C1 segment of cervical spinal cord (tissue), 14 donors: ENCODE measurements at places on chromosomes 5 and 9.

GRCh38 chr9:114087721-114088120, 9.6 kb upstream of the AMBP start:
- no peak for DNase-seq

DNA sequence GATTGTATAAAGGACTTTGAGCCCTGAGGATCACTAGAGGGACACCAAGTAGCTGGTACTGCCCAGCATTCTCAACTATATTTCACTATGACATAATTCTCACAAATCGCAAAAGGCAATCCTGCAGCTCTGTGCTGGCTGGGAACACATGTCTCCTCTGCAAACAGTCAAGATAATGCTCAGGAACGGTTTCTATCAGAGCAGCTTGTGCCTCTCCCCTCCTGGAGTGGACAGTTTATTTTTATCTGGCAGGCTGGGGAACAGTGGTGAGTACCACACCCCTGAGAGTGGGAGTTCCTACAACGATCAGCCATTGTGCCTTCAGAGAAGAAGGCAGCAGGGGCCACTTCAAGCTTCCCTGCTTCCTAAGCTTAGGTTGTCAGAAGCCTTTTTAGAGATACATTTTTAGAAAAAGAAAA, 65.8 kb downstream of the ERAP1 start:
- DNase-seq, result no peak

- no peak for DNase-seq
Observed at GRCh38 chr9:121618504-121618903, 32.9 kb upstream of the DAB2IP start.

GRCh38 chr5:40331616-40332015, 348.1 kb upstream of the PTGER4 start:
- DNase-seq, result no peak

DNA sequence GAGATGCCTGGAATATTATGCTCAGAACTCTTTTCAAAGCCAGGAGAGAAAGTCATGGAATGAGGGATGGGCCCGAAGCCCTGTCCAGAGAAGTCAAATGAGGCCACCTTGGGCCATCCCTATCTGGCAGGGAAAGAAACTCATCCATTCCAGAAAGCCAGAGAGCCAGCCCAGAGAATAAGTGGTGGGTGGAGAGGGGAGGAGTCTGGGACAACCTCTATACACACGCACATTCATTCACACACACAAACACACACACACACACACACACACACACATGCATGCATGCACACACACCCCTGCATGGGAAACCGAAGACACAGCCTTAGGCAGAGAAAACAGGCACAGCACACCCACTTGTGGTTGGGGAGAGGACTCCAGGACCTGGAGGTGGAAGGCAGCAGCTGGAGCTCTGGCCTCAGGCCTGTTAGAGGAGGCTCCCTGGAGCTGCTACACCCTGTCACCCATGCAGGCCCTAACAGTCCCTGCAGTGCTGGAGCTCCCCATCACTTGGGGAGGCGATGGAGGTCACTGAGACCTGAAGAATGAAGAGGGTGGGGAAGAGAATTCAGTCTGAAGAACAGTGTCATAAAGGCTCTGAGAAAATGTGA, 38.0 kb downstream of the TGFBI start:
- DNase-seq, result no peak

DNA sequence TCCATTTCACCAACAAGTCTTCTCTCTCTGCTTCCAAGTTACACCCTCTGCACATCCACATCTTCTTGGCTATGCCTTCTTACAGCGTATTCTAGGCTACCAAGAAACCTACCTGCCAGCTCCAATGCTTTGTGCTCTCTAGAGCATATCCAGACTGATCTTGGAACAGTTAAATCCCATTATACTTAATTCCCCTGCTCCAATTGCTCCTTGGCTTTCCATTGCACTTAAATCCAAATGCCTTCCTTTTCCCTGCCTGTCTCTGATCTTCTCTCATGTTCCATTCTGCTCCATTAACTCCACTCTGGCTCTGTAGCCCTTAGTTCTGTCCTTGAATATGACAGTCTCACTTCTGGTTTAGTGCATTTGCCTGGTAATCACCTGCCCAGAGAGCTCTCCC, 322.4 kb downstream of the LRRC70 start:
- no peak for DNase-seq

GRCh38 chr5:136337788-136338187, 27.6 kb downstream of the TRPC7 start:
- DNase-seq, result no peak

DNA sequence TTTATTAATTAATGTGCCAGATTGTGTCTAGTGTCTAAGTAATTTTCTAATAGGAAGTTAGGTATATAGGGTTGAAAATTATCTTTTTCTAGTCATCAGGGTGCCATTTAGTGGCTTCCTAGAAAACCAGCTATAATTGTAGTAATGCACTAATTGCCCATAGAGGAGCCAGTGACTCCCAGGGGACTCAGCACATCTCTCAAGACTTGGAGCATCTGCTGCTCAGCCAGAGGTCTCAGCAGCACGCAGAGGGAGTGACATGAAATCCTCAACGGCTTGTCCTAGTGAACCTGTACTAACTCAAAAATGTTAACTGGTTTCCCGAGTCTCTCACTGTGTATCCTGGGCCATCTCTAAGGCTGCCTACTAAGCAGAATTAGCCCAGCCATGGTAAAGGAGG, 78.2 kb upstream of the MAN2A1 start:
- DNase-seq, result no peak

GRCh38 chr9:111516061-111516465, 8.9 kb upstream of the ZNF483 start:
- no peak for DNase-seq

- DNase-seq, result no peak
Observed at GRCh38 chr5:8953016-8953415, 592.9 kb downstream of the SEMA5A start.

GRCh38 chr5:88140396-88140855, 128.2 kb downstream of the TMEM161B start:
- DNase-seq, result no peak

GRCh38 chr9:126783949-126784348, 20.9 kb upstream of the ZBTB43 start:
- DNase-seq, result no peak

DNA sequence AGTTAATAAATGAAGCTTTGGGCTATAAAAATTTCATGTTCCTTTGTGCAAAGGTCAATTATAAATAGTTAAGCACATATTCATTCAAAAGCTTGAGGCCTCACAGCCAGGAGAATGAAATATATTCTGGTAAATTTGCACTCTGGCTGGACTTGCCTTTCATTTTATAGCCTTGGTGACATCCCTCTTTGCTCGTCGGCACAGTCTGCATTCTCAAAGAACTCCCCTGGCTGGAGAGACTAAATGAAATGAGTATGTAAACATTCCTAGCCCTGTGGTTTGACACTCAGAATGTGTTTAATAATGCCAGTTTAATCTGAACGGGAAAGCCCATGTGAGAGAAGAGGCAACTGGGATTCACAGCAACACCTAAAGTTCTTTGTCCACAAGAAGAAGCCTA, 285.6 kb downstream of the BRINP1 start:
- DNase-seq, result no peak

- DNase-seq, result no peak
Observed at GRCh38 chr5:73684691-73685090, 58.7 kb downstream of the ARHGEF28 start.

DNA sequence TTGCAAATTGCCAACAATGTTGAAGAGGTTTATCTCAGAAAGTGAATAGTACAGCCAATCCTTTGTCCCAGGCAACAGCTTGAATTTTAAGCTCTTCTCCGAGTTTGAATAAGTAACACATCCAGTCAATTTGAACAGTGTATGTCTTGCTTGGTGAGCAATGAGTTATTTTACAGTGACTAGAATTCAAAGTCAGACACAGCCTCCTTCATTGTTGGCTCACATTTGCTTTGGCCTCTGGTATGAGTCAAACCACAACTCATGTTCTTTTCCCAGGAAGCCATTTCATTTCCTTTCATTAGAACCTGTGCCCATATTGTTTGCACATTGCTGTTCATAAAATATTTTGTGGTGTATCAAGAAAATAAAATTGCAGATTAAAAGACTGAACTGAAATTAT, 622.0 kb upstream of the DAB2 start:
- no peak for DNase-seq

DNA sequence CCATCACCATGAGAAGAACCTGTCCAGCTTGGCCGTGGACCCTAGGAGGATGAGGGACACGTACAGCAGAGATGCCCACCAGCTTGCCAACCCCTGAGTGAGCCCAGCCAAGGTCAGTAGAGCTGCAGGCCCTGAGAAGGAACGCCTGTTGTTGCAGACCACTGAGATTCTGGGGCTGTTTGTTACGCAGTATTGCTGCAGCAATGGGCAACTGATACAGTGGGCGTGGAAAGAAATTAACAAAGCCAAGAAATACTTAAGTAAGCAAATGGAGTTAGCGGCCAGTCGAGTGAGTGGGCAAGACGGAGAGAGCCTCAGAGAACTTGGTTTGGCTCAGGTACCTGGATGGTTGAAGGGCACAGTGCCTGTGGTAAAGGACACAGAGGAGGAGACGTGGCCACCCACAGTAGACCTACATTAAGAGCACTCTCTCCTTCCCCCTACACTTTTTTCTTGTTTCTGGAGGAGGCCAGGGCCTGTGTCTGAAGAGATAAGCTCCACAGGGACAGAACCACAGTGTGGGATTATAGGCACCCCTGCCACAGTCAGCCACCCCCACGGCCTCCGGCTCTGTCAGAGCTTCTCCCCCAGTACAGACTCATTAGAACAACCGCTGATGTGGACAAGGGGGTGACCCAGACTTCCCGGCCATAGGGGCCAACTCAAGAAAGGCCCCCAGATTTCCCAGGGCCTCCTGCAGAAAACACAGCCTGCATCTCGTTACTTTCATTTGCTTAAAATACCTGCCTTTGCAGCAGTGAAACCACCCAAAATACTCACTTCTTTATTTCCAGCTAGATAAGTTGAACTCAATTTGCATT, 40.1 kb upstream of the GRHPR start:
- no peak for DNase-seq

DNA sequence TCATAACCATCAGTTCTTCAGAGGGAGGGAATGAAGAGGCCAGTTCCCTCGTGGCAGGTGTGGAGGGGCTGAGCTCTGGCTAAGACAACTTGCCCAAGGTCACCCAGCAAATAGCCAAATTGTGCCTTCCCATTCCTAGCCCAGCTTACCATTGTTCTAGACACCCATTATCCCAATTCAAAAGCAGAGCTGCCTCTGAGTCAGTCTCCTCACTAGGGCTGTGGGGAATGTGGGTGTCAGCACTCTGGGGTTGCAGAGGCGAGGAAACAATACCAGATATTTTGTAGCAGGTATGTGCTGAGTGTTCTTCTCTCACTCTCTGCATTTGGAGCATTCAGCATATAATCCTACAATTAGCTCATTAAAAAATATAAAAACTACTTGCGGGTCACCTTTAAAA, 270.8 kb downstream of the PSAT1 start:
- DNase-seq, result no peak

GRCh38 chr5:180201051-180201987, 7.7 kb downstream of the RASGEF1C start:
- no peak for DNase-seq

DNA sequence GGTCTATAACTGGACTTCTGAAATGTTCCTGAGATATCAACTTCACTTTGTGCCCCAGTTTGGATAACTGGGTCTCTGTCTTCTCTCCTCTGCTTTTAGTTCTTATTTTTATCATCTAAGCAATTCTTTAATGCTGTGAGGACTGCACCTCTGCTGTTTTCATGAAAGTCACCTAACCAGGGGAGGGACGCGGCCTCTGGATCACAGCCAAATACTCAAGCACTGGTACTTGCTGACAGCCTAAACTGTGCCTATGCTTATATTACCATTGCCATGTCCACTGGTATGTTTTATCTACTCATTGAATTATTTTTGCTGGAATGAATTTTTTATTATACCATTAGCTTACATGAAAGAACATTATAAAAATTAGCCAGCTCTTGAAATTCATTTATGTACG, 674.0 kb downstream of the DMRTA1 start:
- no peak for DNase-seq

DNA sequence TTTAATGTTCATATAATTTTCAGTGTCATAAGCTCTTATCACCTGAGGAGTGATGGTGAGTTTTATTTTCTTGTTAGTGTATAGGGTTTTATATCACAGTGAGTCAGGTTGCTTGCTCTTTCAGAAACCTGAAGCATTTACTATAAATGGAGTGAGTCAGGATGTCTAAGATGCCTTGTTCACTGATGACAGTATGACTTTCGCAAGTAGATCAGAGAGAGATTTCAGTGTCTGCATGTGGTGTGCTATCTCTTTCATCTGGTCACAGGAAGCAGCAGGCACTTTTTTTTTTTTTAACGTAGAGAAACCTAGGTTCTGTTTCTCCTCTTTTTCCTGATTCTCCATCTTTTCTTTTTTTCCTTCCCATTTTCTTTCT, 237.1 kb downstream of the DMRTA1 start:
- DNase-seq, result no peak

DNA sequence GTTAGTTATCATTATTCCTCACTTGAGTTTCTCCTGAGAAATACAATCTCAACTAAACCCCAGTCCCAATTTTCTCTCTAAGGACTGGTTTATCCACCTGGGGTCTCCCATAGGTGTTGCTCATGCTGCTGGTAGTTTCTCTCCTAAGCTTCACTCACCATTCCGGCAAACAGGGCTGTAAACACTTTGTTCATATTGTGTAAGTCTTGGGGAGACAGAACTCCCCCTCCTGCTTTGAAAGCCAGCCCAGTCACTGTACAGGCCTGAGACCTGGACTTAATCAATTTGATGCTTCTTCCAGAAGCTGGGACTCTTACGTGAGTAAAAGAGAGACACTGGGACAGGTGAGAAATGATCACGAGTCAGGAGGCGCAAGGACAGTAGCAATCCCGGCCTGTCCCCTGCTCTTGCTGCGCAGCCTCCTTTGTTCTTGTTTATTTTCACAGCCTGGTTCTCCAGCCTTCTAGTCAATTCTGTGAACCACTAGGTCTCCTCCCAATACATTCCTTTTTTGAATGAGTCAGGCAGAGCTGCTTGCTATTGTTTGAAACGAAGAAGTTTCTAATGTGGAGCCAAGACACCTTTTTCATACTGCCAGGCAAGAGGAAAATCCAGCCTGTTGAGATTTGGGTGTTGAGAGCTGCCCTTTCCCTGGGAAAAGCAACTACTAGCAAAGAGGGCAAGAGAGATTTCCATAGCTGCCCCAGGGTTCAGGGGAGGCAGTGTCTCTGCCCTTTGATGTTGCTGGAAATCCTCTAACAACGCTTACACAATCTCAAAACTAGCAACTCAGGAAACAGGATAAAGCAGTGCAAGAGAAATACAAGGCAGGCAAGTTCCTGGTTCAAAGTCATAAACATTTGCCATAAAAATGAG, 9.2 kb upstream of the SHROOM1 start:
- DNase-seq, result no peak

DNA sequence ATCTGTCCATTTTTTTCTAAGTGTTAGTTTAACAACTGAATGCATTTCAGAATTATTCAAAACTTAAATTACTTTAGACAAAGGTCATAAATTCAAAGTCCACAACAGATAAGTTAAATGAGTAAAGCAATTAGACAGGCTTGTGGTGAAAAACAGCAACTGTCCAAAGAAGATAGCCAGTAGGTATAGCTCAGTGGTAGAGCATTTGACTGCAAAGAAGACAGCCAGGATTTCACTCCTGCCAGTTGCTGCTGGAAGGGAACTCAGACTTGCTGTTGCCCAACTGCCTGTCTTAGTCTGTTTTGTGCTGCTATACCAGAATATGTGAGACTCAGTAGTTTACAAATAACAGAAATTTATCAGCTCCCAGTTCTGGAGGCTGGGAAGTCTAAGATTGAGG, 10.0 kb downstream of the FANCC start:
- DNase-seq, result no peak
